ENCODE measurements at places on chromosomes 3 and 15.

- DNase-seq: no peak
Measured at GRCh38 chr3:18725668-18726407, 300.7 kb upstream of the SATB1 start.

GRCh38 chr3:82640254-82640653, 878.8 kb upstream of the GBE1 start:
- DNase-seq: no peak

GRCh38 chr3:194955979-194956696, 270.5 kb downstream of the FAM43A start:
- DNase-seq: no peak

DNA sequence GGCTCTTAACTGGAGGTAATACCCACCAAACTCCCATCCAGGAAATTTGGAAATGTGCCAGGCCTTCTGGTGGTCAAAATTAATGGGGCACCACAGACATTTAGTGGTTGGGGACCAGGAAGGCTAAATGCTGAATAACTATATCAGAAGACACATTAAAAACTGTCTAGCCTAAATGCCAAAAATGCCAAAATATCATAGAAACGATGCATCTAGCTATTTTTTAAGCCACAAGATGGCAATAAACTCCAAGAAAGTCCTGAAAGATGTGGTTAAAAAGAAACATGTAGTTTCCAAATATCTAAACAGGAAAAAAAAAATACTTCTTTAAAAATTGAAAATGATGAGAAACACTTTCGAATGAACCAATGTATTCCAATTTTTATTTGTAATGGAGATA, 19.9 kb downstream of the CCDC14 start:
- DNase-seq: no peak

DNA sequence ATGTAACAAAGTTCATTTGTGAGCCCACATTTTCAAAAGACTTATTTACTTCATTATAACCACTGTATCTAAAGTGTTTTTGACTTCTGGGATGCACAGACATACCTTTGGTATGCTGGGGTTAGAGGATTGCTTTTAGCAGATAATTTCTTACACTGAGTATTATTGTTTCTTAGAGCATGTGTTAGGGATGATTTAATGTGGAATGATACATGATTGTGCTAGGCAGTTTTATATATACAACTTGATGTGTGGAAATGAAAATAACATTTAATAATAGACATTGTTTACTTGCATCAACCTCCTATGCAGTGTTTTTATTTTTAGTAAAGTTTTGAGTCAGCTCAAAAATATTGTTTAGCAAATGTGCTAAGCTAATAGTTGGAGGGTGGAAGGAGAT, 3.4 kb downstream of the KIF23 start:
- no peak for DNase-seq

GRCh38 chr3:51921081-51921578, 18.0 kb upstream of the IQCF1 start:
- DNase-seq: no peak

- no peak for DNase-seq
Measured at GRCh38 chr3:127899766-127900165, 15.3 kb upstream of the KBTBD12 start.

DNA sequence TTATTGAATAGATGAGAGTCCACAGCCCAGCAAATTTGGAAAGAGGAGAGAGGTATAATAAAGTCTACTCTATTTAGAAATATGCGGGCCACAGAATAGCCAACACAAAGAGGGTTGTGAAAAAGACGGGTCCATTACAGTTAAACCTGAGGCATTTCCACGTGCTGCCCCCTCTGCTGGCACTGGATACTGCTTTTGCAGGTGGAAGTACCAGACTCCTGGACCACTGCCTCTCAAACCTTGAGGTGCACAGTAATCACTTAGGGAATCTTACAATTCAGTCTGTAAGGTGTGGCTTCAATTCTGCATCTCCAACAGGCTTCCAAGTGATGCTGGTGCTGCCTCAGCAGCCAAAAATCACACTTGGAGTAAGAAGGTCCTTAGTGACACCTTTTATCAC, 3.0 kb upstream of the TFDP2 start:
- DNase-seq: no peak

GRCh38 chr15:90407871-90408317, 19.9 kb downstream of the IQGAP1 start:
- DNase-seq: no peak

- DNase-seq: no peak
Measured at GRCh38 chr3:20327889-20328288, 141.9 kb upstream of the SGO1 start.
